ENCODE measurements at places on chromosomes 2 and 18.

DNA sequence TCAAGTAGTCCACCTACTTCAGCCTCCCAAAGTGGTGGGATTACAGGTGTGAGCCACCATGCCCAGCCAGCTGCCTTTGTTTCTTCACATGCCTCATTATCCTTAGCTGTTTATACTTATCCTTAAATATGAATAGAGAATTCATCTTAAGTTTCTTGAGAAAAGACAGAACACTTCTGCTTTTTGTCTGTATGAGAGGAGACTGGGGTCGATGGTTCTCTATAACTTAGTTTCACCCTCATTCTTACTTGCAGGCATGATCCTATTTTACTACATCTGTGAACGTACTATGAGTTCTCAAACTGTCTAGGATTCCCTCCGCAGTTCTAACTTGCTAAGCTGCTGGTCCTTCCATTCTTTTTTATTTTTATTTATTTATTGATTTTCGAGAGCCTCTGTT, 20.4 kb downstream of the PPM1B start:
- DNase-seq: no peak

DNA sequence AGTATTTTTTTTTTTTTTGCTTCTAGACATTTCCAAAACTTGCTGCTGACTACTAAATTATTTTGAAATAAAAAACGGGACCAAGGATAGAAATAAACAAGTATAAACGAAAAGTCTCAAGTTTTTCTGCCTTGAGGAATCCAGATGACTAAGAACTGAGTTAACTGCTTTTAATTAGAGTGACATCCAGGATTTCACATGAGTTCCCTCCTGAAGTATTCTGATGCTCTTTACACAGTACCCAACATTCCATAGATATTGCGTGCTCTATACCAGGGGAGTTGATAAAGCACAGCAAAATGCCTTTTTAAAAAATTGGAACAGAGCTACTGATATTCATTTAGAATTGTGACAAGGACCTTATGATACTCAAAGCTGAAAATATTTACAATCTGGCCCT, 618.0 kb downstream of the CCDC85A start:
- no peak for DNase-seq

- DNase-seq: no peak
These were observed 25.5 kb upstream of the MYO3B start for GRCh38 chr2:170152421-170152820.

DNA sequence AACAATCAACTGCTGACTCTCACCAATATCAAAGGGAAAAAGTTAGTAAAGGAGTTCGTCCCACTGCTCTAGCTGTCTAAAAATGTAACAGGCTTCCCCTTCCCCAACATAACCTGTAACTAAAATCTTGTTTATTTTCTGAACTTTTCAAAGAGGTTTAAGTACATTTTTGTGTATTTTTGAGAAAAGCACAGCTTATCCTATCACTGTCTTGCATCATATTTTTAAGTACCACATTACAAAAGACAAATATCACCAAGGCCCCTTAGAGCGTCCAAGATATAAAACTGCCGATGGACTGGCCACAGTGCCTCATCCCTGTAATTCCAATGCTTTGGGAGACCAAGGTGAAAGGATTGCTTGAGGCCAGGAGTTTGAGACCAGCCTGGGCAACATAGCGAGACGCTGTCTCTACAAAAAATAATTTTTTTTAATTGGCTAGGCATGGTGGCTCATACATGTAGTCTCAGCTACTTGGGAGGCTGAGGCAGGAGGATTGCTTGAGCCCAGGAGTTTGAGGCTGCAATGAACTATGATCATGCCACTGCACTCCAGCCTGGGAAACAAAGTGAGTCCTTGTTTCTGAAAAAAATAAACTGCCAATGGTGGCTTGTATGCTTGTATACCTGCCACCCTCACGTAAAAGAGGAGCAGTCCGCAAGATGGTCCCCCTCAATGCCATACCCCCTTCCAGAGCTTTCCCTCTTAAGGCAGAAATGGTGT, 21.2 kb upstream of the LAPTM4A start:
- DNase-seq: no peak

DNA sequence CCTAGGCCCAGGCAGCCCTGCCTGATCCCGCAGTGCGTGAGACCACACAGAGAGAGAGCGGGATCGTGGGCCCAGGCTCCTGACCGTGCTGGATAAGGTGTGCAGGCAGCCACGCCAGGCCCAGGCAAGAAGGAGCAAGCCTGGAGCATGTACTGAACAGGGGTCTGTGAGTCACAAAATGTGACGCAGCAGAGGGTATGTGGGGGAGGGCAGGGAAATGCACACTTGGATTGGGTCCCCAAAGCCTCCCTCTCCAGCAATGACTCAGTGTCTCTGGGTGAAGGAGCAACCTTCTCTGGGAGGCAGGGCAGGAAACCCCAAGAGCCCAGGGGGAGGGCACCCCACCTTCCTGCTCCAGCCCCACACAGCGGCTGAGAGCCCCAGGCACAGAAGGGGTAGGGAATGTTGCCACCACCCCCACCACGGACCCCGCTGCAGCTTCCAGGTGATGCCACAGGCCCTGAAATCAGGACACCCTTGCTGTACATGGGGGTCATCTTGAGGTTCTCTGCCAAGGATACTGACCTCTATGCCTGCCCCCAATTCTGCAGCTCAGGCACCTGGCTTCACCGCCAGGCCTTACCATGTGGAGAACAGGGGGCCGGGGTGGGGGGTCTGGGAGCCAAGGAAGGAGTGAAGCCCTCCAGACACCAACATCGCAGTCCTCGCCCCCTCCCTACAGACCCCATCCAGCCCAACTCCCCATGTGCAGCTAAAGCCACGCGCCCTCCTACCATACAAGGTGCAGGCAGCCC, 1.3 kb upstream of the GPC1 start:
- no peak for DNase-seq

DNA sequence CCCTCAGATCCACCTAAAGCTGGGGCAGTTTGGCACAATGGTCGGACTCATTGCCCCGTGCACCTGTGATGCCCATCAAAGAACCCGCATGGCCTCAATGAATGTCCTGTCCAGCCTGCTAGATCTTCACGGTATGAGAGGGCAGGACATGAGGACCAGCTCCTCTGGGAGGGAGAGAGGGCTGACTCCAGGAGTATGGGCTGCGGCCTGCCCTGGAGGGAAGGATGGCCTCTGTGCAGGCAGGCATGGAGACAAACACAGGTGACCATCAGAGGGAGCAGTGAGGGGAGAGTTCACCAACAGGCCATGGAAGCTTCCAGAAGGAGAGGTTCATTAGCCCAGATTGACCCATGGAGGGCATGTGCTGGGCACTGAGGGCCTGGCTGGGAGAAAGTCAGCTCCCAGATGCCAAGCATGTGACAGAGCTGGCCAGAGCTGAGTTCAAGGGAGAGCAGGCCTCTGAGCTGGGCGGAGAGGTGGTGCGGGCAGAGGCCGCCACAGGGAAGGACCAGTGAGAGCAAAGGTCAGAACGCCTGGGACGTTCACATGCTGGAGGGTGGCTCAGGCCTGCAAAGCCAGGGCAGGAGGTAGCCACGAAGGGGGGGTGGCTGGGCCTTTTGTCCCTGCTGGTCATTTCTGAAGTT, 36.2 kb downstream of the HJURP start:
- DNase-seq: no peak

DNA sequence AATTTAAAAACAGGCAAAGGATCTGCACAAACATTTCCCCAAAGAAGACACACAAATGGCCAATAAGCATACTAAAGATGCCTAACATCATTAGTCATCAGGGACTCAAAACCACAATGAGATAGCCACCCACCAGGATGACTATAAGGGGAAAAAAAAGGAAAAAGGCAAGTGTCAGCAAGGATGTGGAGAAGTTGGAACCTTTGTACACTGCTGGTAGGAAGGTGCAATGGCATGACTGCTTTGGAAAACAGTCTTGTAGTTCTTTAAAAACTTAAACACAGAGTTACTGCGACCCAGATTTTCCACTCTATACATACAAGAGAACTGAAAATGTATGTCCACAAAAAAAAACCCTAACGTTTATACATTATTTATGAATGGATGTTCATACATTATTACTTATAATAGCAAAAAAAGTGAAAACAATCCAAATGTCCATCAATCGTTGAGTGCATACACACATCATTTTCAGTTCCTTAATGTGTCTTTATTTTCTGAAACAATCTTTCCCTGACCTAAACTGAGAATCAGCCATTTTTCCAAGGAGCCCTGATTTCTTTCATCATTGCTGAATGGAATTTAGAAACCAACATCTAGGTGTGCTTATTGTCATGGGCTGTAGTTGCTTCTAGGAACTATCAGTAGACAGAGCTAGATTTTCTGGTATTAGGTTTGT, 64.7 kb upstream of the TLK1 start:
- no peak for DNase-seq
